ENCODE measurements at places on chromosomes 2 and 18. TPM values are rescaled to one million over a fixed set of nuclear protein-coding genes. Genes with fewer than 3 reads are reported as not detected.

RASGRP3 gene
- total RNA-seq: not detected

FRZB gene
- total RNA-seq: 45.5 TPM

TUBB8B gene
- total RNA-seq: 0.93 TPM

IL37 gene
- not detected for total RNA-seq

ARHGAP15 gene
- not detected for total RNA-seq

GKN1 gene
- not detected for total RNA-seq

TDRD15 gene
- total RNA-seq: 0.04 TPM

CDH19 gene
- total RNA-seq: not detected

DNA sequence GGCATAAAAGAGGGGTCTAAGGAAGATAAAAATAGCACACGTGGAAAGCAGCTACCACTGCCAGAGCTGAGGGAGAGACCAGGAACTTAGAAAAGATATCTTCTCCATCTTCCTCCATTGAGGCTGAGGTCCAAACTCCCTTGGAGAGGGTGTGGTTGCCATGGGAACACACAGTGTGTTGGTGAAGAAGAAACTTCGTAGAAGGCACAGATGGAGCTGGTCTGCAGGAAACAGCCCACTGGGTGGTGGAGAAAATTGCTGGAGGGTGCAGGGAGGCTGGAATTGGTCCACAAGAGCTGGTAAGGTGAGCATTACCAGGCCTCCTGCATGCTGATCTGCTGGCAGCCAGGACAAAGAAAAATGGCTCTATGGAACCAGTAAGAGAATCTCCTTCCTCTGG is 191.0 kb downstream of the HRH4 start:
- no peak for DNase-seq

DNA sequence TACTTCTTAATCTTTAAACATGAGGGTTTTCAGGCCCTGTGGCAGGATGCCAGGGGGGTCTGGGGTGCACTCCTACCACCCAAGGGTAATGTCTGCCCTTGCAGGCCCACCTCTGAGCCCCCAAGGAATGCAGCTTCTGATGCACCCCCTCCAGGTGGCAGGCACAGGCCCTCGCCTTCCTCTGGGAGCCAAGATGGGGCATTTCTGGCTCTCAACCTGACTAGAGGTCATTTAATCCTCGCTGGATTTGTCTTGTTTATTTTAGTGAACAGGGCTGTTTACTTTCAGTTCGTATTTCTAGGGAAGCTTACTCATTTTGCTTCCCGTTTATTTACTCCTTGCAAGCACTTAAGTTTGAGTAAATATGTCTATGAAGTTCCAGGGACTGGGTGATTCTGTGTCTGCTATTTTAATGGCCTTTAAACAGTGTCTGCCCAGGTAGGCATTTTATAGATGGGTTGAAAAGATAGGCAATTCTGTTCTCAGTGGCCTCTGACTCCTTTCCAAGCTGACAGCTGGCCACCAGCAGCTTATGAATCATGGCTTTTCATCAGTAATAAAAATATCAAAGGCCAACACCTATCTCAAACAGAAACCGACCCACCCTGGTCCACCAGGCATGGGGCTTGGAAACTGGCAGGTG is 11.1 kb upstream of the DNPEP start:
- DNase-seq: no peak

DNA sequence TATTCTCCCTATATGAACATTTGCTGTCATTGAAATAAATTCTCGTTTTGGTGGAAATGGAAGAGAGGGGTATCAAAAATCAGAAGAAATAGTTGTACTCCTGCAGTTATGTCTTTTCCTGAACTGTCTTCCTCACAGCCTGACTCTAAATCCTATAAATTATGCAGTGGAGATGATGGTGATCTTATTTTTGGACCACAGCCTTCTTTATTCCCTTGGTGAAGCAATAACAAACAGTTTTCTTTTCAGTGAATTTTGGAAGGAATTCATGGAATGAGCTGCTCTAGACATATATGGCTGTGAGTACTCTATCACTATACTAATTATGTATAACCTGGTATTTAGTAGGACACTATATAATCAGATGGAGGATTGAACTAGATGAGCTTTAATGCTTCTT is 1.7 kb upstream of the SLC25A12 start:
- DNase-seq: no peak

DNA sequence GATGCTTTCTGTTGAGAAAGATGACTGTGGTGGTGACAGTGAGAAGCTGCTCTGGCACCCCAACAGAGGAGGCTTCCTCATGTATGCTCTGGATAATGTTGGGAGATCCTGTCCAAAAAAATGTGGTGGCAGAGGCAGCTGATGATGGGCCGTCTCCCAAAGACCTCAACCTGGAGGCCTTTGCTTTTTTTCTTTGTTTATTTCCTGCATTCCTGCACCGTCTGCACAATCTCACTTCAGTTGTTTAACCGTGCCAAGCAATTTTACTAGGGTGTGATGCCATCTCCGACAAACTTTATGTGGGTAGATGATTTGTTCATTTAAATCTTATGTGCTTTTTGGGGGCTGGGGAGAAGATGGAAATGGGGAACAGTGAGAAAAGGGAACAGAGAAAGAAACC is 62.2 kb upstream of the IGFBP5 start:
- DNase-seq: no peak

DNA sequence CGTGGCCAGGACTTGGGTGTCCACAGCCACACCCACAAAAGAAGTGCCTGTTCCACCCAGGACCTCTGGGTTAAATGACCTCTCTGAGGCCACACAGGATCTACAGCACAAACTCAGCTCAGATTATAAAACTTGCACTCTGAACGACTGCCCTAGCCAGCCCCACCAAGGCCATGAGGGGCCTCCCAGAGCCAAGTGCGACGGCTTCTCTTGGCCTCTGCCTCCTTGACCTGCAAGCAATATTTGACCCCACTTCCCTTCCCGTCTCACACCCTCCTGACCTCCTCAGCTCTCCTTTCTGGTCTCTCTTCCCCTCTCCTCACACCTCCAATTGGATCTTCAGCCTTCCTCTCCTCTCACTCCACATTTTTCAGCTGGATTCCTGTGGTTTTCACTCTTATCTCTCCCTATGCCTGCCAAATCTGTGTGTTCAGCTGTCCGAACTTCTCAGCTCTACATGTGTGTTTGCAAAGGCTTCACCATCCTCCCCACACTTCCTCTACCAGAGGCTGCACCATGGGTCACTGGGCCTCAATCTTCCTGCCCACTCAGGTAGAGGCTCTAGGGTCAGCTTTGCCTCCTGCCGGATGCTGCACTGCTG is 25.3 kb upstream of the STEAP3 start:
- DNase-seq: no peak

- DNase-seq: no peak
These were observed 323.2 kb downstream of the PLCL1 start for GRCh38 chr2:198127627-198128026.

DNA sequence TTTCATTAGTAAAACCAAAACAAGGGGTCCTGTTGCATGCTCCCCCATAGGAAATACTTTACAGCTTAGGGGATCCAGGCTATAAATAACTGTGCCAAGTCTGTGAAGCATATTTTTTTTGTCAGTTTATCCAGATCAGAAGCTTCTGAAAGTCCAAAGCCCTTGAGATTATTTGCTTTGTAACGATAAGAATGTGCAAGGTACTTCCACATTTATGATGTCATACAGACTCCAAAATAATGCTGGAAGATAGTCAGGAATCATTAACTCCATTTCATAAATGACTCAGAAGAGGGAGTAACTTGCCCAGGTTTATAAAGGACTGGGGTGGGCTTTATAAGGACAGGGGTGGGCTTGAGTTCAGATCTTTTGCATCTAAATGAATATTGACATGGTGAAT is 29.3 kb downstream of the RDH14 start:
- no peak for DNase-seq

- no peak for DNase-seq
These were observed 141.7 kb downstream of the DIS3L2 start for GRCh38 chr2:232103140-232103737.

DNA sequence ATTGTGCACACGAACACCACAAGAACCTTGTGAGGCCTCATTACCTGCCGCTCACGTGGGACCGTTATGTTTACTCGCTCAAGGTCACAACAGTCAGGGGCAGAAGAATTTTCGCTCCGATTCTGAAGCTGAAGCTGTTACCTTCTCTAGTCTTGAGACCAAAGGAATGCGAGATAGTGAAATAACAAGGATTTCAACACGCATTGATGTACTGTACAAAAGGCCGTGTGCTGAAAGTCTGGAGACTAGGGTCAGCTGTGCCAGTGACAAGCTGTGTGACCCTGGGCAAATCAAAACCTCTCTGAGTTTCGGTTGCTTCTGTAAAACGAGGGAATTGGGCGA is 583 bp downstream of the NEMP2 start:
- no peak for DNase-seq

DNA sequence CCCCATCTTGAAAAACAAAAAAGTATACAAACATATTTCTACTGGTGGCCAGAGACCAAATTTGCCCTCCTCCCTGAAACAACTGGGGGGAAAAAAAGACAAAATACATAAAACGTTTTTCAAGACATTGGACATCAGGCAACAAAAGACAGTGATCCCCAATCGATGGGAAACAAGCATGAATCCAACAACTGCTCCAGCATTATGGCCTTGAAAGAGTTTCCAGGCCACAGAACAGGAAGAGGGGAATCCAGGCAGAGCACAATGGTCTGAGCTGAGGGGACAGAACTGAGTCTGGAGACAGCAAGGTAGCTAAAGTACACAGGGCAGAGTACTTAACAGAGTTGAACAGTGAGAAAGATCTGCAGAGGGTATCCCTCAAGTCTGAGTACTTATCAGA is 4.4 kb downstream of the CCDC88A start:
- DNase-seq: no peak

DNA sequence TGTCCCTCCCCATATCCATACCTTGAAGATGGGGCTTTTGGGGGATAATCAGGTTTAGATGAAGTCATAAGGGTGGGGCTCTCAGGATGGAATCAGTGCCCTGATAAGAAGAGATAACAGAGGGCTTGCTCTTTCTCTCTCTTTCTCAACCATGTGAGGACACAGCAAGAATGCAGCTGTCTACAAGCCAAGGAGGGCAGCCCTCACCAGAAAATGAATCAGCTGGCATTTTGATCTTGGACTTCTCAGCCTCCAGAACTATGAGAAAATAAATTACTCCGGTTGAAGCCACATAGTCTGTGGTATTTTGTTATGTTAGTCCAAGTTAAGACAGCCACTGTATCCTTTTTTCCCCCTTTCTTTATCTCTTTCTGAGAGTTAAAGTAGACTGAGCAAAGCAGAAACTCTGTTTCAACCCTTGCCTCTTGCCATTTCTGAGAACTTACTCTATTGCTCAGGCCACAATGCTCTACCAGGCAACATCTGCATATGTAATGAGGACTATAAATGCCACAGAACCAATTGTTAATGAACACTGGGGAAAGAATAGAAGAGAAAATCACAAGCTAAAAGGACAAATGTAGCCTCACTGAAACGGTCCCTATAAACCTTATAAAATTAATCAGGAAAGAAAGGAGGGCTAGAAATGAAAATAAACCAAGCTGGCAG is 56.9 kb downstream of the SRBD1 start:
- no peak for DNase-seq

DNA sequence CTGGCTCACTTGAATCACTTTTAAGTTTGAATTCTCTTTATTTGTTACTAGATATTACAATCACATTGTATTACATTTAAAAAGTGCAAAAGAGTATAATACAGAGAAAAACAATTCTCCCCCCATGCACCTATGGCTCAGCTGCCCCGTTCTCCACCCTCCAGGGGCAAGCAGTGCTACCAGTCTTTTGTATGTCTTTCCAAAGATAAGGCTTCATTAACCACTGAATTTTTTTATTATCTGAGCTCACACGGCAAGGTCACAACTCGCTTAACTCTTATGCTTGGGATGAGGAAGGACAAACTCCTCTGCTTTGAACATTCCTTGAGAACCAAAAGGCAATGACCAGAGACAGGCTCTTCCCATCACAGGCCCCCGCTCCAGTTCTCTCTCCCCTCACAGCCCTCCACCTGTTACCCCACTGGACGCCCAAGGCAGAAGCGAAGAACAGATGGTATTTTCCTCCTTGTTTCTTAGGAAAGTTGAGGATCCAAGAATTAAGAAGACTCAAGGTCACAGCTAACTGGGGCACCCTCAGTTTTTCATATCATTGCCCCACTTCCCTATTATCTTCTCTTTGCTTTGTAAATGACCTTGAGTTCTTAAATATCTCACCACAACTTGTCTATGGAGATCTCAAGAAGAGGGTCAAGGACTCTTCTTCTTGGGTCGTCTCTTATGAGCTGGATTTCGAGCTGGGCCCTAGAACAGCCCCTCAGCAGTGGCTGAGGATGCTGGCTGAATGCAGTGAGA is 30.1 kb downstream of the SH2D6 start:
- no peak for DNase-seq

Measured in progenitor cell of endocrine pancreas (in vitro differentiated cells).